Activated CD8-positive, alpha-beta memory T cell treated with anti-CD3 and anti-CD28 coated beads for 4 hours (primary cell): ENCODE measurements at places on chromosomes 2 and 18.

- DNase-seq: no peak
Observed at GRCh38 chr2:212921061-212921460, 230.4 kb downstream of the IKZF2 start.

- no peak for DNase-seq
Observed at GRCh38 chr2:77086478-77086877, 435.7 kb downstream of the LRRTM4 start.

- no peak for DNase-seq
Observed at GRCh38 chr2:151543876-151544275, 134.2 kb downstream of the RIF1 start.

GRCh38 chr2:201882353-201883090 is 76.2 kb downstream of the CDK15 start:
- DNase-seq: no peak

DNA sequence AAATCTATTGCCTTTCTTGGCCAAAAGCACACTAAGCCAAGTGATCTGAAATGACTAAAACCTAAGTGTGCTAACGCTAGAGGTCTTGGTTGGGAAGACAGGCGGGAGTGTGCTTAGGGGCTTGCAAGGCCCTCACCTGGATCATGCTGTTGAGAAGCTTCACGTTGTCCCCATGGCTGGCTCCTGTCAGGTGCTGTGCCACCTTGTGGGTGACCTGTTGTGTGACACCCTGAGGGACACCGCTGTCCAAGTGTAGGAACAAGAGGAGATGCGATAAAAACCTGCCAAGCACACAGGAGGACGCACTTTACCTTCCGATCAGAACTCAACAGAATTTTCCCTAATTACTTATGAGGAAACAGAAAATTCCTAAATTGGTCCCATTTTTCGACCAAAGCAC is 50.8 kb downstream of the EPG5 start:
- no peak for DNase-seq

GRCh38 chr18:74733598-74733997 is 135.9 kb downstream of the ZNF407 start:
- DNase-seq: no peak

DNA sequence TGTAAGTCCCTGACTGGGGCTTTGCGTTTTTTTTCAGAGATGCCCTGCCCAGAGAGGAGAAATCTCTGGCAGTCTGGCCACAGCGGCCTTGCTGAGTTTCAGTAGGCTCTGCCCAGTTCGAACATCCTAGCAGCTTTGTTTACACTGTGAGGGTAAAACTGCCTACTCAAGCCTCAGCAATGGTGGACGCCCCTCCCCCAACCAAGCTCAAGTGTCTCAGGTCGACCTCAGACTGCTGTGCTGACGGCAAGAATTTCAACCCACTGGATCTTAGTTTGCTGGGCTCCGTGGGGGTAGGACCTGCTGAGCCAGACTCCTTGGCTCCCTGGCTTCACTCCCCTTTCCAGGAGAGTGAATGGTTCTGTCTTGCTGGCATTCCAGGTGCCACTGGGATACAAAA is 31.7 kb downstream of the L3MBTL4 start:
- no peak for DNase-seq

DNA sequence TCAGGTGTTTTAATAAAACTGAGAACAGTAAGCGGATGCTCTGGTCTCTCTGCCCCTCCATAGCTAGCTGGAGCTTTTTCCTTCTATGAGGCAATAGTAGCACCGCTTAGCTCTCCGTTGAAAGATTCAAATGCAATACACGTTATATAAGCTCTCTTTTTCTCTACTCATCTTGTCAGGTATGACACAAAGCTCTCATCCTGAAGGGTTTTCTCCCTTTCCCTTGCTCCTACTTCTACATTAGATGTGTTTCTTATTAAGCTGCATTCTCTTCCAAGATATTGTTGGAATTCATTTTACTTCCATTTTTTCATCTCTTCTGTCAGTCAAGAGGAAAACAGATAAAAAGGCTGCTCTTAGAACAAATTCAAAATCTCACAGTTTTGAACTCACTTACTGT is 434.6 kb upstream of the DDX18 start:
- DNase-seq: no peak

DNA sequence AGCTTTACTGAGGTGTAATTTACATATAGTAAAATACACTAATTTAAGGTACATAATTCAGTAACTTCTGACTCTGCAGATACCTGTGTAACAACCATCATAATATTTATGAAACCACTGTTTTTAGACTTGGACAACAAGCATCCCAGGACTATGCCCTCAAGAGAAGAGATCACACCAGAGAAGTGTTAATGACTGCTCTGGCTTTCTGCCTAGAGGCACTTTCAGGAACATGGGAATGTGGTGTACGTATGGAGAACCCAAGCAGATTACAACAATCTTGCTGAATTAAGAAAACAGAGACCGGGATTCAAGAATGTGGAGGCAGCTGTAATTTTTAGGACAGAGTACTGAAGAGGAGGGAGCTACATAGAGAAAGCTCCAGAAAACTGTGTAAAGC is 475.2 kb downstream of the LPIN1 start:
- DNase-seq: no peak

DNA sequence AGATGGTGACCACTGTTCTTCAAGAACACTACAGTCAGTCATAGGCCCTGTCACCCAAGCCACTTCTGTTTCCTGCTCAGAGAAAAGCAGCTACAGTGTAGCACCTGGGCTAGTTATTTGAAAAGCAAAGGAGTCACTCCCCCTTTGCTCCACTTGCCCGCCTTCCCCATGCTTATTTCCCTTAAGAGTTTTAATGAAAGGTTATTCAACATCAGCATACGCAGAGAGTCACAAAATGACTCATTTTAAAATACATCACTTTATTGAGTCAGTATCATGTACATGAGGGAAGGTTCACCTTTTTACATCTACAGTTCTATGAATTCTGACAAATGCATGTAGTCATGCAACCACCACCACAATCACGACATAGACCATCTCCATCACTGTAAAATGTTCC is 71.3 kb downstream of the TNFRSF11A start:
- no peak for DNase-seq

GRCh38 chr2:79259296-79259695 is 99.7 kb upstream of the REG3A start:
- no peak for DNase-seq

- DNase-seq: no peak
Observed at GRCh38 chr2:48213646-48214045, 307.3 kb upstream of the FBXO11 start.

DNA sequence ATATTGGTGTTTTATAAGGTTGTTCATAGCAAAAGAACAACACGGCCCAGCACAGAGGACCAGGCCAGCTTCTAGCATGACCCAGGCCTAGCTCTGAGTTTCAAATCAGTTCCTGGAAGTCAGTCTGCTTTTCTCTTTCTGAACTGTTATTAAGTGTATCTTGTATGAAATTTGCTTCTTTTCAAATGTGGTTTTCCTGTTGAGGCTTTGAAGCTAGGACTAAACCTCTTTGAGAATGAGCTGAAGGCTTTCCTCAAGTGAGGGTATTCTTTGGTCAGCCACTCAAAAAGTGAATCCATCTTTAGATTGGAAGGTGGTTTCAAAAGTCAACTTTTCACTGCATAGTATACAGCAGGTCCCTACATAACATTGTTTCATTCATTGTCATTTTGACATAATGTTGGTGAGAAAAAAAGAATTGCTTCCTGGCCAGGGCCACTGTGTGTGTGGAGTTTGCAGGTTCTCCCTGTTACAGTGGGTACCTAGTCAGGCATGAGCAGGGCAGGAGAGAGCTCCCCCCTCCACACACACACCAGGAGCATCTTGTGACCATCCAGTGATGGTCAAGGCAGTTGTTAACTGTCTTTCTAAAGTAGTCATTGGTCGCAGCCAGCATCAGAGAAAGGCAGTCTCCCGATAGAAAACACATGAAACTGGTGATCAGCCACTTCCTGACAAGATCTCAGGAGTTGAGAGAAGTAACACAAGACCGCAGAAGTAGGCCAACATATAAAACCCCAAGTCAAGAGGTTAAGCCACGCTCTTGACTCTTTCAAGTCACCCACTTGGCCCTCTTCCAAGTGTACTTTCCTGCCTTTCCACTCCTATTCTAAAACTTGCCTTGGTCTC is 6.7 kb upstream of the ACAA2 start:
- DNase-seq: peak; percentile 17

DNA sequence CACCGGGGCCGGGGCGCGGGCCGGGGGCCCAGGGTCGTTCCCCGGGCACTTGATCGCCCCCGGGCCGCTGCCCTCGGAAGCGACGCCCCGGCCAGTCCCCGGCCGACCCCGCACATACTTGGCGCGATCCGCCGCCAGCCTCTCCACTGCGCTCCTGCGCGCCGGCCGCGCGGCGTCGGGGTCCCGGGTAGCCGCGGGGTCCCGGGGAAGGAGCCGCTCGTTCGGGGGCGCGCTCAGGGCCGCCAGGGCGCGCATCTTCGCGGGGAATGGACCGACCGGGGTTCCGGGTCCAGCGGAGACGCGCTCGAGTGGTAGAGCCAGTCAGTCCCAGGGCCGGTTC is 204 bp downstream of the FAM110C start:
- DNase-seq: no peak

DNA sequence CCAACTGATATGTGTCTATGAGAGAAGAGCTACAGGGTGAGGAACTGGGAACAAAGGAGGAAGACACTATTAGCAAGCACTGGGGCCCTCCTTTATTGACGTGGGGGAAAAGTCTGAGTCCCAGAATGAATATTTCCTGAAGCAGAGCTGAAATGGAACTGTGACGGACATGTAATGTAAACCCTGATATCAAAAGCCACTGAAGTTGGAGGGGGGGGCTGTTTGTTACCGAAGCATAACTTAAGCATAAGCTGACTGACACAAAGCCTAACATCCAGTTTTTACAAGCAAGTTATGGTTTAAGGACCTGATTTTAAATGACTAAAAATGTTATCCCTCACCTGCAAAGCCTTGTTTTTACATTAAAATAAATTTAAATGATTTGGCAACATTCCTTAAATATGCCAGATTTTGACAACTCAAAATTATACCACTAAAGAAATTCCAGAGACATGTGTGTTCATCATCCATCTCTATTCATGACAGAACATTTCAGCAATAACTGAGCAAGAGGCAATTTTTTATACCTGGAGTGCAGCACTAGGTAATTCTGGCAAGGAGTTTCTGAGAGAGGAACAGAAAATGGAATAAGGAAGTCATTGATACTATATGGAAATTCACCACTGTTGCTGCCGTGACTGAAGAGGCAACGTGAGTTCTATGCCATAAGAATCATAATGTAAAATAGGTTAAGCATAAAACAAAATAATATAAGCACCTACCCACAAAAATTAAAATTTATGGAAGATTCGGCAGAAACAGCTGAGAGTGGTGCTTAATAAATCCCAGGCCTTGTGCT is 186.0 kb downstream of the AFF3 start:
- no peak for DNase-seq

- no peak for DNase-seq
Observed at GRCh38 chr2:151337643-151338042, 19.7 kb upstream of the TNFAIP6 start.

GRCh38 chr2:177282787-177283572 is 18.5 kb upstream of the NFE2L2 start:
- no peak for DNase-seq

DNA sequence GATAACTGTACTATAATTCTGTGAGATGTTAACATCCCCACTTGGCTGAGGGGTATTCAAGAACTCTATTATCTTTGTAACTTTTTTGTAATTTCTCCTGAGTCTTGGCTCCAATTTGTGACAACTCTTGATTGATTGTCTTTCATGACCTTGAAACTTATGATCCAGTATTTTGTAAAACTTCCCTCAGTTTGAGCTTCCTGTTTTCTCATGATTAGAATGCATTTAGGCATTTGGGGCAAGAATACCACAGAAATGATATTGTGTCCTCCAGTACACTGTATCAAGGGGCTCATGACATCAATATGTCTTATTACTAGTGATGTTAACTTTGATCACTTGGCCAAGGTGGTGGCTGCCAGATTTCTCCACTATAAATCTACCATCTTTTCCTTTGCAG is 37.4 kb downstream of the PNO1 start:
- no peak for DNase-seq

GRCh38 chr2:101408925-101409324 is 21.6 kb upstream of the CREG2 start:
- no peak for DNase-seq
